ENCODE measurements at places on chromosomes 12 and 14.

GRCh38 chr14:92866901-92867865 is 55.8 kb upstream of the CHGA start:
- DNase-seq, result no peak

- DNase-seq, result no peak
Measured at GRCh38 chr14:20428802-20429201, 7.2 kb downstream of the KLHL33 start.

- DNase-seq, result peak; percentile 73
Measured at GRCh38 chr14:90301668-90302090, 30.1 kb downstream of the NRDE2 start.

DNA sequence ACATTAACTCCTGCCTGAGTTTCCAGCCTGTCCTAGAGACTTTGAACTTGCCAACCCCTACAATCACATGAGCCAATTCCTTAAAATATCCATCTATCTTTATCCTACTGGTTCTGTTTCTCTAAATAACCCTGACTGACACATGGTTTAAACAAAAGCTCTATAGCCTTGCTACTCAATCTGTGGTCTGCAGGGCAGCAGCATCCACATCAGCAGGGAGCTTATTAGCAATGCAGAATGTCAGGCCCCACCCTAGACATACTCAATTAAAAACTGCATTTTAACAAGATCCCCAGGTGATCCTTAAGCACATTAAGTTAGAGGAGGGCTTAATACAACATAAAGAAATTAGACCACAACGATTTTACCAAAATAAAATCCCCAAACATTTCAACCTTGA is 108.3 kb upstream of the CPSF6 start:
- no peak for DNase-seq

- DNase-seq, result no peak
Measured at GRCh38 chr14:100786131-100786530, 39.8 kb upstream of the MEG3 start.

DNA sequence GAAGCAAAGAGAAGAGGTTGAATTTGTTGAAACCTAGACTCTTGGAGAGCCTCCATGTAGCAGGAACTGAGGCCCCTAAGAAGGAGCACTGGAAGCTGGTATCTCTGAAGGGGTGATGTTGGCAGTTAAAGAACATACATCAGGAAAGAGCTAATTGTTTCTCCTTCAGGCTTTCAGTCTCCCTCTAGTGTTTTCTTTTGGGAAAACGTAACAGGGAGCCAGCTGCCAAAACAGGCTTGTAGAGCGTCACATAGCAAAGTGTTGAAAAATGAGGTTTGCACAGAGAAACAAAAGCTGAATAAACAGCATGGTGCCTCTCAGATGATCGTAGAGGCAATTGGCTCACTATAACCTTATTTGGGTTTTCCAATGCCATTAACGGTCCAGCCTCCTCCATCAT is 46.9 kb upstream of the CAND1 start:
- DNase-seq, result peak; percentile 6

- DNase-seq, result no peak
Measured at GRCh38 chr14:104271391-104271790, 133.0 kb downstream of the KIF26A start.

DNA sequence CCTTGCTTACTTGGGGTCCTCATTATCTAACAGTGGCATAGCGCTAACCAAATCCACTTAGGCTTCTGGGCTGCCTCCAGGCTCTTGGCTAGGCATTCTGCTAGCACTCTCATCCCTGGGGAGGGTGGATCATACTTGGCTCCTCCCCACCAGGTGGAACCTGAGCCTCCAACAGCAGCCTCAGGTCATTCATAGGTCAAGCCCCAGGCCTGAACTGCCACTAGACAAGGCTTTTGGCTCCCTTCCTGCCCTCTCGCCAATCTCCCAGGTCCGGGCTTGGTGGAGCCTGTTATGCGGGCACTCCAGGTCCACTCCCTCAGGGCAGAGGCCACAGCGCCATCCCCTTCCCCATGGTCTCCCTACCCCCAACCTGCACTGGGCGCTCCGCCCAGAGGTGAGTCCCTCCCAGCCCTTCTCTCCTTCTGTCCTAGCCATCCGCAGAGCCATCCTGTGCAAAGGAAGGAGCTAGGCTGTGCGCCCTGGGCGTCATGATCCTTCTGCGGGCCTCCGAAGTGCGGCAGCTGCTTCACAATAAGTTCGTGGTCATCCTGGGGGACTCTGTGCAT is 154.9 kb upstream of the AMIGO2 start:
- no peak for DNase-seq

DNA sequence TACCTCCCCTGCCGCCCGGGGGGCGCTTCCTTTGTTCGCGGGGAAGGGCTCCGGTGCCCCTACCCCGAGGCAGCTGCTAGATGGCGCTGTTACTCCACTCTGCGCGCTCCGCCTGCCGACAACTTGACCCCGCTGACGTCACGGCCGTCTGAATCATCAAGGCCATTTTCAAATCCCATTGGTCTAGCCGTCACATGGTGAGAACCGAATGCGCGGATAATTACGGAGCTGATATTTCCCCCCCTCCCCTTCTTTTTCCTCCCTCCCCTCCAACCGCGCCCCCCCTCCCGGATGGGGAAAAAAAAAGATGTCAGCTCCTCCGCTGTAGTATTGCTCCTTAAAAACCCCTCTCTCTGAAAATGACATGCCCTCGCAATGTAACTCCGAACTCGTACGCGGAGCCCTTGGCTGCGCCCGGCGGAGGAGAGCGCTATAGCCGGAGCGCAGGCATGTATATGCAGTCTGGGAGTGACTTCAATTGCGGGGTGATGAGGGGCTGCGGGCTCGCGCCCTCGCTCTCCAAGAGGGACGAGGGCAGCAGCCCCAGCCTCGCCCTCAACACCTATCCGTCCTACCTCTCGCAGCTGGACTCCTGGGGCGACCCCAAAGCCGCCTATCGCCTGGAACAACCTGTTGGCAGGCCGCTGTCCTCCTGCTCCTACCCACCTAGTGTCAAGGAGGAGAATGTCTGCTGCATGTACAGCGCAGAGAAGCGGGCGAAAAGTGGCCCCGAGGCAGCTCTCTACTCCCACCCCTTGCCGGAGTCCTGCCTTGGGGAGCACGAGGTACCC is at the start of gene HOXC10:
TSS of gene HOXC10 (plus strand) at position 246 of the 791 bp plus-strand sequence. CDS start at position 360, 114 bp downstream.
- DNase-seq, result peak; percentile 93

- peak; percentile 44 for DNase-seq
Measured at GRCh38 chr14:81990312-81990761, 456.7 kb upstream of the SEL1L start.

- DNase-seq, result no peak
Measured at GRCh38 chr12:13981990-13982389, 588 bp upstream of the GRIN2B start.

GRCh38 chr14:76496595-76496994 is 120.7 kb downstream of the ESRRB start:
- DNase-seq, result no peak

GRCh38 chr14:104458845-104459244 is 120.7 kb upstream of the C14orf180 start:
- no peak for DNase-seq

DNA sequence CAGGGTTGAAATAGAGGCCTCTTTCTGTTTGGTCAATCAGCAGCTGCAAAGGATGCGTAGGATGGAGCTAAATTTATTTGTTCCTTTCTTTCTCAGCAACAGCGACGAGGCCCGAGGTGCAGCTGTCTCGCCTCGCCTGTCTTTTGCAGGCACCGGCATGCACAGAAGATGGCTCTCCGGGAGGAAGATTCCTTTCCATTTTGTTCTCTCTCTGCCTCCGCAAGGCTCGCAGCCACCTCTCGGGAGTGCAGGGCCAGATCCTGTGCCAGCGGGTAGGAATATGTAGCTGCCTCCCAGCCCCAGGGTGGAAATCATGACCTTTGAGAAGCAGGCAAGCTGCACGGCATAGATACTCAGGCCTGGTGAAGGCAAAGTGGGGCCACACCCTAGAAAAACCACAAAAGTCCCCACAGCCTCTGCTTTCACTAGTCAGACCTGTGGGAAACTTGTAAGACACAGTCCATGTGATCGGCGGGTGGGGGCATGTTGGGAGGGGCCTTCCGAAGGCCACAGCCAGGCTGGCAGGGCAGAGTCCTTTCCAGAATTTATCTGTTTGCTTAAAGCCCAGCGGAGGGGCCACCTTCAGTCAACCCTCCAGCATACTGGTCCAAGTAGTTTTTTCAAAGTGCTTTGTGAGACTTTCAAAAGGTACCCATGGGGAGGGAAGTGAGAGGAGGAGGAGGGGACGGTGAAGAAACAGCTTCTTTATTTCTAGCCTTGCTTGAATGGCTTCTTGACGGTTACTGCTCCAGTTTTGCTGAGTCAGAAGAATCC is at the start of gene MAP1LC3B2:
TSS of gene MAP1LC3B2 (plus strand) at position 220 of the 774 bp plus-strand sequence. CDS start 16,562 bp downstream, outside the sequence.
- DNase-seq, result peak; percentile 81

DNA sequence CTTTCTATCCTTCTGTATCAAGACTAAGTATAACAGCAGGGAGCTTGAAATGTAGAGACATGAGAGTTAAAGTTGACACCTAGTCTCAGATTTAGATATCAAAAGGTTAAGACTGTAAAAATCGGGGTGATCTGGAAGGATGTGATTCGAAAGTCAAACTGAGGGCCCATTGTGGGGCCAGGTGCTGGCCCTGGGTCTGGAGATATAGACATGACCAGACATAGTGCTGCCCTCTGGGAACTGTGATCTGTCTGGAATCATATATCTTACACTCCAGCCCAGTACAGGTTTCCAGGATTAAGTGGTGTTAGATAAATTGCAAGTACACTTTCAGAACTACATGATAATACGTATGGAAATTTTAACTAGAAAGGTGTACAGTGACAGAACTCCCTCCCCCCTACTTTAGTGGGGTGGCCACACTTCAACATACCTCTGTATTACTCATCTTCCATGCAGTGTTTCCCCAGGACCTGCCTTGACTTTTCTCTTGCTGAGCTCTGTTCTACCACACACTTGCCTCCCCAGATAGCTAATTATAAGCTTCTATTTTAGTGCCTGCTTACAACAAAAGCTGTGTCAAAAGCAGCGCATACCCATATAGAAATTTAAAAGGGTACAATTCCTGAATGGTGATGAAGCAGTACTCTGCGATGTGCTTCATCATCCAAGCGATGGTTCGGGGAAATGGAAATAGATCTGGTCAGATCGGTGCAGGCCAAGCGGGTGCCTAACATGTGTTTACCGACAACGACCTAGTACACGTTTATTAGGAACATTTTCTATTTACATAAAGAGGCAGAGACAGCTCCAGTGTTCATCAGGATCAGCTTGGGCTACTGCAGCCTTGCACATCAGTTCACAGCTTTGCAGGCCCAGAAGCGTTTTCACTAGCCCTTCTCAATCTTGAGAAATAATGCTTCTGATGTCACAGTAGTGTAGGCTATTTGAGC is 68.7 kb downstream of the ARF6 start:
- DNase-seq, result peak; percentile 21

DNA sequence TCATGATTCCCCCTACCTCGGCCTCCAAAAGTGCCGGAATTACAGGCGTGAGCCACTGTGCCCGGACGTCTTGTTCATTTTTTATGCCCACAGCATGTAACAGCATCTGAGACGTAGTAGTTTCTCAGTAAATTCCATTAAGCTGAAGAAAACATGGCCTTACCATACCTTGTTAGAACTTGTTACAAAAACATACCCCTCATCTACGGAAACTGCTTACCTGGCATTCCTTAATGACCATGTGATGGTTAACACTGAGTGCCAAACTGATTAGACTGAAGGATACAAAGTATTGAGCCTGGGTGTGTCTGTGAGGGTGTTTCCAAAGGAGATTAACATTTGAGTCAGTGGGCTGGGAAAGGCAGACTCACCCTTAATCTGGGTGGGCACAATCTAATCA is 186.8 kb downstream of the CEP128 start:
- no peak for DNase-seq

DNA sequence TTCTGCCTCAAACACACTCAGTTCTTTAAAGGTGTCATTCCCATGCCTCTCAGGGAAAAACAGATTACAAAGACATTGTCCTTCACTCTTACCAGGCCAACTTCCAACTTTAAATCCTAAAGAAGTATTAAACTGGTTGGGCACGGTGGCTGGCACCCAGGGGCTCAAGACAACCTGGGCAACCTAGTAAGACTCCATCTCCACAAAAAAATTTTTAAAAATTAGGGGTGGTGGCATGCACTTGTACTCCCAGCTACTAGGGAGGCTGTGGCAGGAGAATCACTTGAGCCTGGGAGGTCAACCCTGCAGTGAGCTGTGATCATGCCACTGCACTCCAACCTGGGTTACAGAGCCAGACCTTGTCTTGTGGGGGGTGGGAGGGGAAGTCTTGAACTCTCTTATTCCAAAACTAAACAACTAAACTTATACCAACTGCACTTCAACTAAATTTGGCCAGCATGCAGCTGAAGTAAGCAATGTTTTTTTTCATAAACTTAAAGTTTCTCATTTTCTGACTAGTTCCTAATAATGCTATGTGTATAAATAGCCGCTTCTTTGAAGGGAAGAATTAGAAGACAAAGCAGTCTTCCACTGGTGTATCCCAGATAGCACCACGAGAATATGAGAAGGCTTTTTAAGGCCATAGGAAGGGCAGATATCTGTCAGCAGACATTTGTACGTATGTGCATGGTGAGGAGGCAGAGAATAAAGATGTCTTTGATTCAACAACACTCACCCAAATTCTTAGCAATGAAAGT is 2.4 kb downstream of the SLC11A2 start:
- no peak for DNase-seq

- no peak for DNase-seq
Measured at GRCh38 chr14:24122416-24122815, 7.7 kb upstream of the NRL start.

GRCh38 chr14:24313913-24314312 is 2.6 kb downstream of the LTB4R start:
- no peak for DNase-seq

- DNase-seq, result peak; percentile 37
Measured at GRCh38 chr12:51954561-51955361, 3.3 kb downstream of the ACVR1B start.
